A549 treated with ZK216348 at 1 μM for 4 hours (cell line): ENCODE measurements at places on chromosomes 4 and X. TPM values are rescaled to one million over a fixed set of nuclear protein-coding genes. Genes with fewer than 3 reads are reported as not detected.

SMPX gene
- total RNA-seq = not detected in 5 replicates

GPR34 gene
- 0.12 TPM in 1 of 5 replicates, not detected in the others for total RNA-seq

FHDC1 gene
- total RNA-seq = 0.46 to 0.79 TPM (median 0.65 TPM) in 5 replicates

TLR3 gene
- total RNA-seq = 0.15 to 0.72 TPM (median 0.39 TPM) in 5 replicates

DDIT4L gene
- 0.32 to 0.57 TPM (median 0.35 TPM) in 5 replicates for total RNA-seq

KIF4A gene
- 24.7 to 29.6 TPM (median 27.7 TPM) in 5 replicates for total RNA-seq

RBM47 gene
- total RNA-seq = 16.5 to 24.0 TPM (median 20.7 TPM) in 5 replicates

ATP1B4 gene
- not detected in 5 replicates for total RNA-seq

ANAPC10 gene
- total RNA-seq = 11.9 to 22.6 TPM (median 12.3 TPM) in 5 replicates

SPANXN3 gene
- not detected in 5 replicates for total RNA-seq

TMEM150C gene
- 0.53 to 1.2 TPM (median 1.0 TPM) in 5 replicates for total RNA-seq

PCDH19 gene
- 0.02 to 0.06 TPM (median 0.04 TPM) in 3 of 5 replicates, not detected in the others for total RNA-seq

IQCM gene
- not detected in 5 replicates for total RNA-seq

FBXW7 gene
- 5.7 to 9.3 TPM (median 5.9 TPM) in 5 replicates for total RNA-seq

CDKL2 gene
- 0.36 to 0.79 TPM (median 0.70 TPM) in 5 replicates for total RNA-seq

AMTN gene
- total RNA-seq = not detected in 5 replicates

PTTG2 gene
- total RNA-seq = not detected in 5 replicates

WNK3 gene
- 0.05 to 0.07 TPM in 2 of 5 replicates, not detected in the others for total RNA-seq

CXCL1 gene
- 8.3 to 14.5 TPM (median 12.0 TPM) in 5 replicates for total RNA-seq

CXCL3 gene
- total RNA-seq = 4.4 to 8.3 TPM (median 4.5 TPM) in 5 replicates

IL13RA2 gene
- 0.14 TPM in 1 of 5 replicates, not detected in the others for total RNA-seq

GLUD2 gene
- 2.4 to 3.3 TPM (median 2.9 TPM) in 5 replicates for total RNA-seq

GCNA gene
- 1.5 to 2.4 TPM (median 1.7 TPM) in 5 replicates for total RNA-seq

FAM184B gene
- total RNA-seq = 0.02 to 0.07 TPM (median 0.04 TPM) in 5 replicates

FAM156B gene
- 7.2 to 18.8 TPM (median 9.4 TPM) in 5 replicates for total RNA-seq

PDE6B gene
- not detected in 5 replicates for total RNA-seq

RBMXL3 gene
- not detected in 5 replicates for total RNA-seq

IL3RA gene
- total RNA-seq = 0.18 to 0.95 TPM (median 0.26 TPM) in 5 replicates

LEF1 gene
- not detected in 5 replicates for total RNA-seq

C4orf36 gene
- 0.51 to 2.0 TPM (median 1.4 TPM) in 5 replicates for total RNA-seq

NR3C2 gene
- not detected in 5 replicates for total RNA-seq

DUX4 gene
- total RNA-seq = not detected in 5 replicates

NXF2B gene
- total RNA-seq = not detected in 5 replicates

GSTCD gene
- 4.0 to 7.4 TPM (median 7.0 TPM) in 5 replicates for total RNA-seq

MAGED1 gene
- 66.7 to 87.1 TPM (median 78.7 TPM) in 5 replicates for total RNA-seq

UCP1 gene
- total RNA-seq = 0.11 TPM in 1 of 5 replicates, not detected in the others

FREM3 gene
- not detected in 5 replicates for total RNA-seq

ALAS2 gene
- total RNA-seq = not detected in 5 replicates

ATXN3L gene
- total RNA-seq = not detected in 5 replicates

F11 gene
- not detected in 5 replicates for total RNA-seq

SHROOM2 gene
- total RNA-seq = 0.58 to 0.79 TPM (median 0.63 TPM) in 5 replicates

AMBN gene
- not detected in 5 replicates for total RNA-seq

CNGA1 gene
- 0.12 TPM in 1 of 5 replicates, not detected in the others for total RNA-seq

SMIM31 gene
- 0.08 TPM in 1 of 5 replicates, not detected in the others for total RNA-seq

TRAM1L1 gene
- 0.18 to 0.66 TPM (median 0.56 TPM) in 5 replicates for total RNA-seq

H2BW1 gene
- total RNA-seq = not detected in 5 replicates

GLRA3 gene
- total RNA-seq = not detected in 5 replicates

SNCA gene
- 0.20 to 0.74 TPM (median 0.39 TPM) in 3 of 5 replicates, not detected in the others for total RNA-seq

ASB12 gene
- not detected in 5 replicates for total RNA-seq

JAKMIP1 gene
- total RNA-seq = not detected in 5 replicates

CLDN34 gene
- total RNA-seq = not detected in 5 replicates

CYSLTR1 gene
- total RNA-seq = not detected in 5 replicates

BEX2 gene
- 6.3 to 14.1 TPM (median 8.3 TPM) in 5 replicates for total RNA-seq

UGT2B15 gene
- 0.06 to 0.19 TPM in 2 of 5 replicates, not detected in the others for total RNA-seq

MYL5 gene
- total RNA-seq = 8.9 to 12.9 TPM (median 10.2 TPM) in 5 replicates
